Fibroblast of the aortic adventitia (primary cell): ENCODE measurements at places on chromosomes 11 and 22. TPM values are rescaled to one million over a fixed set of nuclear protein-coding genes. Genes with fewer than 3 reads are reported as not detected.

GPR83 gene
- total RNA-seq: not detected in 2 replicates

SLC22A9 gene
- not detected in 2 replicates for total RNA-seq

SHISAL1 gene
- 0.98 and 11.4 TPM in 2 replicates for total RNA-seq

SYT7 gene
- total RNA-seq: 7.0 and 112 TPM in 2 replicates

MS4A8 gene
- total RNA-seq: 0.49 TPM in 1 of 2 replicates, not detected in the other

C11orf87 gene
- total RNA-seq: 0.09 TPM in 1 of 2 replicates, not detected in the other

UCP3 gene
- total RNA-seq: 0.54 TPM in 1 of 2 replicates, not detected in the other

DUSP8 gene
- total RNA-seq: 0.36 TPM in 1 of 2 replicates, not detected in the other

CEND1 gene
- total RNA-seq: 0.65 and 1.2 TPM in 2 replicates

SPA17 gene
- total RNA-seq: 3.9 and 9.1 TPM in 2 replicates

BET1L gene
- total RNA-seq: 9.6 and 16.2 TPM in 2 replicates

CENPM gene
- total RNA-seq: 1.1 and 16.9 TPM in 2 replicates

SF3B2 gene
- total RNA-seq: 158 and 255 TPM in 2 replicates

SMIM38 gene
- 0.09 and 0.33 TPM in 2 replicates for total RNA-seq

ARHGAP8 gene
- 0.41 TPM in 1 of 2 replicates, not detected in the other for total RNA-seq

TMEM45B gene
- not detected in 2 replicates for total RNA-seq

RGL4 gene
- total RNA-seq: not detected in 2 replicates

MS4A2 gene
- 0.16 TPM in 1 of 2 replicates, not detected in the other for total RNA-seq

ACTN3 gene
- total RNA-seq: not detected in 2 replicates

OR4D5 gene
- not detected in 2 replicates for total RNA-seq

ENTHD1 gene
- total RNA-seq: not detected in 2 replicates

SAA2 gene
- not detected in 2 replicates for total RNA-seq

ACP2 gene
- 8.4 and 24.9 TPM in 2 replicates for total RNA-seq

EPS8L2 gene
- 47.9 and 49.2 TPM in 2 replicates for total RNA-seq

TCN2 gene
- total RNA-seq: 13.9 and 17.7 TPM in 2 replicates

TPST2 gene
- total RNA-seq: 15.5 and 48.1 TPM in 2 replicates

SEPTIN3 gene
- total RNA-seq: 0.65 TPM in 1 of 2 replicates, not detected in the other

SLC25A45 gene
- total RNA-seq: 0.41 and 5.8 TPM in 2 replicates

RAB30 gene
- total RNA-seq: 11.7 and 25.9 TPM in 2 replicates

BDNF gene
- 2.0 and 8.1 TPM in 2 replicates for total RNA-seq
